ENCODE measurements at places on chromosomes 13 and 19.

GRCh38 chr13:77113496-77113895 is 86.5 kb upstream of the FBXL3 start:
- no peak for DNase-seq
- H3K27me3 ChIP-seq = no peaks in the 10 kb centered on the region
- no peak overlapping the region for H3K4me3 ChIP-seq

DNA sequence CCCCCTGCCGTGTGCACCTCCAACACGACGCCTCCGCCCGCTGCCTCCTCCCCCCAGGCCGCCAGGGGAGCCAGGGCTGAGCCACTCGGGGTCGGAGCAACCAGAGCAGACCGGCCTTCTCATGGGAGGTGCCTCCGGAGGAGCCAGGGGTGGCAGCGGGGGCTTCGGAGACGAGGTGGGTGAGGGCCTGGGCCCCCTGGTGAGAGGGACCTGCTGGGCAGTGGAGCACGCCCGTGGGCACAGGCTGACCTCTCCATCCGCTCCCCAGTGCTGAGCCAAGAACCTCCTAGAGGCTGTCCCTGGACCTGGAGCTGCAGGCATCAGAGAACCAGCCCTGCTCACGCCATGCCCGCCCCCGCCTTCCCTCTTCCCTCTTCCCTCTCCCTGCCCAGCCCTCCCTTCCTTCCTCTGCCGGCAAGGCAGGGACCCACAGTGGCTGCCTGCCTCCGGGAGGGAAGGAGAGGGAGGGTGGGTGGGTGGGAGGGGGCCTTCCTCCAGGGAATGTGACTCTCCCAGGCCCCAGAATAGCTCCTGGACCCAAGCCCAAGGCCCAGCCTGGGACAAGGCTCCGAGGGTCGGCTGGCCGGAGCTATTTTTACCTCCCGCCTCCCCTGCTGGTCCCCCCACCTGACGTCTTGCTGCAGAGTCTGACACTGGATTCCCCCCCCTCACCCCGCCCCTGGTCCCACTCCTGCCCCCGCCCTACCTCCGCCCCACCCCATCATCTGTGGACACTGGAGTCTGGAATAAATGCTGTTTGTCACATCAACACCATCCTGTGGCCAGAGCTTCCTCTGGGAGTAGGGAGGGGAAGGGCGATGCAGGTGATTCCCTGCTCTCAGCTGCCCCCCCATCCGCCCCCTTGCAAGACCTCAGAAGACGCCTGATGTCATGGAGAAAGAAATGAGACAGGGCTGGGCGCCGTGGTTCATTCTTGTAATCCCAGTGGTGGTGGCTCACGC is 12.0 kb downstream of the BCAM start:
- no peaks in the 10 kb centered on the region for H3K27me3 ChIP-seq
- no peak for DNase-seq
- H3K4me1 ChIP-seq = no peaks in the 10 kb centered on the region

GRCh38 chr13:66995203-66995611 is 234.9 kb downstream of the PCDH9 start:
- no peak overlapping the region for H3K4me3 ChIP-seq
- no peak overlapping the region for H3K27ac ChIP-seq
- H3K4me1 ChIP-seq = no peaks in the 10 kb centered on the region
- H3K27me3 ChIP-seq = no peaks in the 10 kb centered on the region
- DNase-seq = no peak

DNA sequence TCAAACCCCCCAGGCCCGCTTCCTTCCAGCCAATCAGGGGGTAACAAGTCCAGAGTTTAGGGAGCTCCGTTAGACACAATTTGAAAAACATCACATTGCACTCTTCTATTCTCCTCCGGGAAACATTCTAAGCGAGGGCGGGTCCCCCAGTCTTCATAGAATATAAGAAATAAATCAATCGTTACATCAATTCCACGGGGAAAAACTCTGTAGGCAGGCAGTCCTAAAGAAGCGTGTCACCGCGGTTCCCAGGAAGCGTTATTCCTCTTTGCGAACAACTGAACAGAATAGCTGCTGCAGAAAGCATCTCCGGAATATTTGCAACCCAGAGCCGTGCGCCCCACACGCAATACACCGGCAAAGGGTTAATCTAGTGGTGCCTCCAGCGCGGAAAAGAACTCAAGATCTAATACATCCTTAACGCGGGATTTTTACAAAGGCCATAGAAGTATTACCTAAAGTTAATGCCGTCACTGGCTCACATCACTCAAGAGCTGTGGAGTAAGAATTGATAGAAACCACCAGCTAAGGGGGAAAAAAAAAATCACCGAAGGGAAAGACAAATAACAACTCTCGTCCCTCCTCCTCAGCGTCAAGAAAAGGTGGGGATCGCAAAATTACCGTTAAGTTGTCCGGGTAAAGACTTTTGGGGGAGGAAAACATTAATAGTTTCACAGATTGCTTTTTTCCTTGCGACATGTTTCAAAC is 65.1 kb downstream of the KCNRG start:
- peak; percentile 57 for DNase-seq
- peaks cover 21% of the 10 kb centered on the region for H3K4me1 ChIP-seq
- no peaks in the 10 kb centered on the region for H3K27me3 ChIP-seq
- H3K4me3 ChIP-seq = peak overlapping the region; percentile 97

- H3K4me3 ChIP-seq = no peak overlapping the region
- no peaks in the 10 kb centered on the region for H3K36me3 ChIP-seq
- peaks cover 19% of the 10 kb centered on the region for H3K4me1 ChIP-seq
- no peak overlapping the region for H3K27ac ChIP-seq
These were observed 32.4 kb downstream of the GPX4 start for GRCh38 chr19:1136201-1136600.

DNA sequence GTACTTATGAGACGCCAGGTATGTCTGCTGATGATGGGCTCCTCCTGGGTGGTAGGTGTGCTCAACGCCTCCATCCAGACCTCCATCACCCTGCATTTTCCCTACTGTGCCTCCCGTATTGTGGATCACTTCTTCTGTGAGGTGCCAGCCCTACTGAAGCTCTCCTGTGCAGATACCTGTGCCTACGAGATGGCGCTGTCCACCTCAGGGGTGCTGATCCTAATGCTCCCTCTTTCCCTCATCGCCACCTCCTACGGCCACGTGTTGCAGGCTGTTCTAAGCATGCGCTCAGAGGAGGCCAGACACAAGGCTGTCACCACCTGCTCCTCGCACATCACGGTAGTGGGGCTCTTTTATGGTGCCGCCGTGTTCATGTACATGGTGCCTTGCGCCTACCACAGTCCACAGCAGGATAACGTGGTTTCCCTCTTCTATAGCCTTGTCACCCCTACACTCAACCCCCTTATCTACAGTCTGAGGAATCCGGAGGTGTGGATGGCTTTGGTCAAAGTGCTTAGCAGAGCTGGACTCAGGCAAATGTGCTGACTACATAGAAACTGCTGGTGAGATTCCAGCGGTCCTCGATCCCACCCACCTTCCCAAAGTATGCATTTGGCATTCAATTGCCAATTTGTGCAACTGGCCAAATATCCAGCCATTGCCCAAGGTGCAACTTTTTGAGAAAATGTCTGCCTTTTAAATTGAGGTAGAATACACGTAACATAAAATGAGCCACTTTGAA is 10.2 kb downstream of the OR2Z1 start:
- no peak for DNase-seq
- no peak overlapping the region for H3K27ac ChIP-seq
- H3K4me3 ChIP-seq = no peak overlapping the region
- H3K27me3 ChIP-seq = no peaks in the 10 kb centered on the region
- no peaks in the 10 kb centered on the region for H3K36me3 ChIP-seq

All from CD8-positive, alpha-beta memory T cell (primary cell).